CD4-positive, alpha-beta T cell treated with Interleukin-15 for 1 hour (primary cell): ENCODE measurements at places on chromosomes 4 and X.

DNA sequence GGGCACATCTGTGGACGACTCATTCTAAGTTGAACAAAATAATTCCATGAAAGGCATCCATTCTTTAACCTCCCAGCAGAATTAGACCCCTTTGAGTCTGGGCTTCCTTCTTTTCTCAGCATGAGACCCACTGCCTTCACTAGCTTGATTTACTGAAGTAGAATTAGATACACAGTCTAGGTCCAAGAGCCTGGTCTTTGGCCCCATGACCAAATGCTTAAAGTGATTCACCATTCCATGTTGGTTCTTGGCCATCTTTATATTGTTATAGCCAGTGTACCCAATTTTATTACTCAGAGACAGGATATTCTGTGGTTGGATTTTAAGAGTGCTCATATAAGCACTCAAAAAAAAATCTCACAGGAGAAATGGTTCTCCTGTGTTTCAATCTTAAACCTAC, 155.3 kb upstream of the GPC4 start:
- DNase-seq: no peak

DNA sequence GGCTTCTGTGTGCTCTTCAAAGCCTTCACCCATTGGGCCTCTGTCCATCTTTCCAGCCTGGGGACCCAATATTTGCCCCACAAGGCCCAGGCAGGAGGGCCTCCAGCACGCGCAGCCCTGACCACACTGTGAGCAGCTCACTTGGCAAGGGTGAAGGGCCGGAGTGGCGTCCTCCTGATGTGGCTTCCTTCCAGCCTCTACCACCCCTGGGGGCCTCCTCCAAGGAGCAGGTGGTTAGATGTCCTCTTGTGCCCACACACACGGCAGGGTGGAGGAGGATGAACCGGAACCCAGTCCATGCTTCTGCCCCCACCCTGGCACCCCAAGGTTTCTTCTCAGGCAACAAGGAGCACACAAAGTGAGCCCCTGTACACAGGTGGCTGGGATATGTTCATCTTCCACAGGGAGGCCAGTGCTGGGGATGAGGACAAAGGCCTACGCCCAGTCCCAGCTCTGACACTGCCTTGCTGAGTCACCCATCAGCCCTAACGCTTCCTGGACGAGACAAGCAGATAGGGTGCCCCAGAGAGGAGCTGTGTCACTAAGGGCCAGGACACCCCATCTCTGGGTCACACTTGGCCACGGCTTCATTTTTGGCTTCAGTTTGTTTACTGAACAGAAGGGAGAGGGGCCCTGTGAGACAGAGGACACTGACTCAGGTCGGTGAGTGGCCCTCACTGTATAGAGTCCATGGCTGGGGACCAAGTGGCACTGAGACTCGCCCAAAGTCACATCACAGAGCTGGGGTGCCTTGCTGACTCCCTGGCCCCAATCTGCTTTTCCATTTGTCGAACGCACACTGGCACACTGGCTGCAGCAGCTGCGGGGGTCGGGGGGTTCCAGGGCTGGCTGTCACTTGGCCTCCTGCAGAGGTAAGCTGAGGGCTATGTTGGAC, 1.9 kb downstream of the UBL4A start:
- DNase-seq: peak; percentile 46

DNA sequence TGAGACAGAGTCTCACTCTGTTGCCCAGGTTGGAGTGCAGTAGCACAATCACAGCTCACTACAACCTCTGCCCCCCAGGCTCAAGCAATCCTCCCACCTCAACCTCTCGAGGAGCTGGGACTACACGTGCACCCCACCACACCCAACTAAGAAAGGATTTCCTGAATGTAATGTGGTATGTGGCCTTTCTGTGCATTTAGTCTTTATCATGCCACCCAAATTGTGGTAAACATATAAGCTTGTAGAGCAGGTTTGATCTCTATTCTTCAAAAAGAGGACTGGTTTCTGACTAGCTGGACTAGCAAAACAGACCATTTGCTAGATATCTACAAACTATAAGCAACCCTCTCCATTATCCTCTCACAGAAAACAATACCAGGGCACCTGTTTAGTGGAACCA, 33.6 kb downstream of the ELOVL6 start:
- no peak for DNase-seq

DNA sequence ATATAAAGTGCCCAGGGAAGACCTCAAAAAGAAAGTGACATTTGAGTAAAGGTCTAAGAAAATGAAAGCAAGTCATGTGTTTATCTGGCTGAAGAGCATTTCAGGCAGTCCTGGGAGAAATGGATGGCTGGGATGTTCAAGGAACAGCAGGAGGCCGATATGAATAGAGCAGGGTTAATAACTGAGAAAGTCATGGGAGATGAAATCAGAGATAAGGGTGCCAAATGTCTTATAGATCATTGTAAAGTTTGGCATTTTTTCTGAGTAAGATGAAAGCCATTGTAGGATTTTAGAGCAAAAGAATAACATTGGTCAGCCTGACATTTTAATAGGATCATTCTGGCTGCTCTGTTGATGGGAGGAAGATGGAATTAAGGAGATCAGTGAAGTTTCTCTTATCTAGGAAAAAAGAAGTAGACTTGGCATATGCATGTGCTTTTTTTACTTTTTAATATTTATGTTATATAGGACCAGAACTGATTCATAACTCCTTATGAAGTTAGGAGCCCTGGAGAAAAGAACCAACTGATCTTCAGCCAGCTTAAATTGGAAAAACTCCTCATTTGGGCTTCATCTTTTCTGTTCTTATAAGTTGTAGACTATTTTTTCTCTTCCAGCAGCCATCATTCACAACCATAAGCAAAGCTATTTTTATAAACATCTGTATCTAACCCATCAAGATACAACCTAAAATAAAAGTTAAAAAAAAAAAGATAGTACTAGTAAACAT, 18.6 kb downstream of the AIMP1 start:
- DNase-seq: no peak

DNA sequence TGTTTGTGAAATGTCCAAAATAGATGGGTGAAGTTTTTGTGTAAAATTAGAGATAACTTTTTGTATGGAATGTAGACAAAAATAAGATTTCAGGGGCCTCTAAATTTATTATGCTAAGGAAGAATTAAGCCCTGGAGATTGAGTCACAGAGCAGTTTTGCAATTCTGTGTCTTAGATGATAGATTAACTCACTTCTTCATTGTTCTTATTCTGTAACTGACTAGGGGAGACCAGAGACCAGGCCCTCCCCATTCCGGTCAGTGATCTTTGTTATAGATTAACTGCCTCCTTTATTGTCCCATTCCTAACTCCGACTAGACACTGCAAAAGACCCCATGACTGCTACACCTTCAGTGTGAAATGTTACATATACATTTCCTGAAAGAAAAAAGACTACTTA, 238.4 kb upstream of the TAPT1 start:
- no peak for DNase-seq

- no peak for DNase-seq
Measured at GRCh38 chrX:124328765-124329164, 3.7 kb upstream of the TEX13D start.

GRCh38 chr4:14345356-14345775, 656.9 kb upstream of the CPEB2 start:
- peak; percentile 49 for DNase-seq

DNA sequence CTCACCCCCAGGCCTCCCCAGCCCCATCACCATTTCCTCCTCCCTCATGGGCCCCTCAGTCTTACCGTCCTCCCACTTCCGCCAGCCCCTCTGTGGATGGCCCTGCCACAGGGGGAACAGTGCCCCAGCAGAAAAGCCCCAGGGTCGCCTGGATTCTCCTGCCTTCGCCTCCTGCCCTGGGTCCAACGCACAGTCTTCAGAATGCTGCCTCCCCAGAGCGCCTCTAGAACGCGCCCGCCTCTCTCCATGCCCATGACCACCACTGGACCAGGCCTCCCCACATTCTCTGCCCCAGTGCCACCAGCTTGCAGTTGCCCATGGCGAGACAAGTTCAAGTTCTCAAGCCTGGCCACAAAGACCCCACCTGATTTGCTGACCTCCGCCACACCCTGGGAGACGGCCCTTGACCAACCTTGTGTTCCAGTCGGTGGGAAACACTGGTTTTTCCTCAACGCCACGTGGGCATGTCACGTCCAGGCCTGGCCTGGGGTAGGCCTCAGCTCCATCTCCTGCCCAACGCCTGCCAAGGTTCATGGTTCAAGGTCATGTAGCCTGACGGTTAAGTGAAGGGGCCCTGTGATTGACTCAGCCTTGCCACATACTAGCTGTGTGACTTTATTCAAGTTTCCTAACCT, 634 bp upstream of the PLXNB3 start:
- peak; percentile 13 for DNase-seq

- DNase-seq: no peak
Measured at GRCh38 chr4:73055241-73055897, 14.1 kb downstream of the COX18 start.

GRCh38 chrX:1336331-1336943, at the start of gene IL3RA:
IL3RA (plus strand) TSS chrX:1336785; CDS start chrX:1341766, 4,981 bp downstream.
- peak; percentile 84 for DNase-seq

DNA sequence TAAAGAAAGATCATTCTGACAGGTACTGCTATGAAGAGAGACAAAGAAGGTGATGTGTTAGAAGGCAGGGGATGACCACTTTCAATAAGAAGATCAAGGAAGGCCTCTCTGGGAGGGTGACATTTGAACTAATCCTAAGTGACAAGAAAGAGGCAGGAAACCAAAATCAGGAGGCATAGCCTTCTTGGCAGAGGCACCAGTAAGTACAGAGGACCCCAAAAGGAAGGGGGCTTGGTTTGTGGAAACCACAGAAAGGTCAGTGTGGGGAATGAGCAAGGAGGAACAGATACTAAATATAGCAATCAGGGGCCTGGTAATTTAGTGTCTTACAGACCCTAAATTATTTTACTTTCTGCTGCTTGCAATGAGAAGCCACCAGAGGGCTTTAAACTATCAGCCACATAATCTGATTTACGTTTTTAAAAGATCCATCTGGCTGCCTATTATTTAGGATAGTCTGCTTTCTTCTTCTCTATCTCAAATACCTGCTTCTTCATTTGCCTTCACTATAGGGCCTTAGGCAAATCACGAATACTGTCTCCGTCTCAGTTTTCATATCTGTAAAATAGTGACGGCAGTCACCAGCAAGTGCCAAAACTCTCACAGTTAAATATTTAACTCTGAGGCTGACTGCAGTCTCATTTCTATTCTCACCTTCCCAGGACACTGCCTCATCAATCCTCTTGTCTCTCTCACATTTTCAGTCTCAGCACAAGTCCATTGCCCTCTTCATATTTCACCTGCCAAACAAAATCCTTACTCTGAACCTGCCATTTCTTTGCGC, 16.7 kb downstream of the NR3C2 start:
- no peak for DNase-seq

DNA sequence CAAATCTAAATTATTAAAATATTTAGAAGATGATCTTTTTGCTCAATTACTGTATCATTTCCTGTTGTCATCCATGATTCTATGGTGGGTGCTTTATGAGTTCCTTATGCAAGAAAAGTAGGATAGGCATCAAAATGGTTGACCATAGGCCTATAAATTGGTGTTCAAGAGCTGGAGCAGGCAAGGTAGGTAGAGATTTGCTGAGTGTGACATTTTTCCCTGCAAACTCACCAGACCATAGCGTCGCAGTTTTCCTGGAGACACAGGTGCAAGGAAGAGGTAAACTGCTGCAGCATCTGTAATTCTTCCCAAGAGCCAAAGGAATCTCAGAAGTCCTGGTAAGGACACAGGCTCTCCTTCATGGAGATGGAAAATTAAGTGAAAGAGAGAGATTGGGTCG, 33.7 kb upstream of the DCLK2 start:
- no peak for DNase-seq

DNA sequence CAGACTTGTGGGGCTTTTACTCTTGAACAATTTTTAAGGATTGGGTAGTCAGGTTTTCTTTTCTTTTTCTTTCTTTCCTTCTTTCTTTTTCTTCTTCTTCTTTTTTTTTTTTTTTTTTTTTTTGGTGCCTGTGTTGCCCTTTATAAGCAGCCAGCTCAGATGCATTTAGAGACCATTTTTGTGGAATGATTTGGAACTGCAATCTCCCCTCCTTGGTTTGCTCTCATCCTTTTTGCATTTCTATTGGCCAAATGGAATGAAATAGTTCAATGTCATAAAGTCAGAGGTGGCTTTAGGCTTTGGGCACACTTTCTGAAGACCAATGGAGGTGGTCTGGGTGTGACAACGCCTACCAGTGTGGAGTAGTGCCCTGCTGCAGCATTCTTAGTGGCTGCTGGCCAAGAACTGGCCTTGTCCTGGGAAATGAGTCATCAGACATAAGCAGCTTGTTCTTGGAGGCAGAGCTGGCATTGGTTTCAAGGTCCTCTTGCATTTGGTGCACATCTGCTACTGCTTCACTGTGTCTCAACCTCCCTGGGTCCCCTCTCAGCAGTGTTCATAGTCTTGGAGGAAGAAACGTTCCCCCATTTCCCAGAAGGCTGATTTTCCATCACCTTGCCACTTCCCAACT, 84.5 kb downstream of the CT47B1 start:
- no peak for DNase-seq

DNA sequence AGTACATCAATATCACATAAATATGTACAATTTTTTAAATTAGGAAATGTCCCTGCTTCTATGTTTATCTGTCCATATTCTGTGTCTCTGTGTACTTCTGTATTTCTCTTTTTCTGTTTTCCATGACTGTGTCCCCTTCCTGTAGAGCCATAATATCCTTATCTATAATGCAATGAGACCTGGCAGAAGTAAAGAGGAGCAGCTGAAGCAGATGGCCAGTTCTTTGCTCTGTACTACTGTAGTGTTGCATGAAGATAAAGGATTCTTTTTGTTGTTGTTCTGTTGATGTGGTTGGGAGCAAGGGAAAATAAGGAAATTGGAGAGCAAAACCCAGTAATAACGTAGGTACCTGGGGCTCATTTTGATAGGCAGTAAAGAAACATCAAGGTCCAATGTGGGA, 301.7 kb downstream of the ADGRL3 start:
- no peak for DNase-seq

DNA sequence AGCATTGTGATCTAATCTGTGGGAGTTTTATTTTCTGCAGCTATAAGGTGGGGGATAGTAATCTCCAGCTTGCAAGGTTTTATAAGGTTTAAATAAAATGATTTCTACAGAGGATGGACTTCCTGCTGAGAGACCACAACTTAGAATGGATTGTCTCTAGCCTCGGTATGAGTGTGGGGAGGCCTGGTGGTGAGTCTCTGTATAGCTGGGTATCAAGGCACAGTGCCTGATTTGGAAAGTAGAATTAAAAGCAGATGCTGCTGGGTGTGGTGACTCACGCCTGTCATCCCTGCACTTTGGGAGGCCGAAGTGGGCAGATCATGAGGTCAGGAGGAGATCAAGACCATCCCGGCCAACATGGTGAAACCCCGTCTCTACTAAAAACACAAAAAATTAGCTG, 162.0 kb upstream of the GATB start:
- no peak for DNase-seq

DNA sequence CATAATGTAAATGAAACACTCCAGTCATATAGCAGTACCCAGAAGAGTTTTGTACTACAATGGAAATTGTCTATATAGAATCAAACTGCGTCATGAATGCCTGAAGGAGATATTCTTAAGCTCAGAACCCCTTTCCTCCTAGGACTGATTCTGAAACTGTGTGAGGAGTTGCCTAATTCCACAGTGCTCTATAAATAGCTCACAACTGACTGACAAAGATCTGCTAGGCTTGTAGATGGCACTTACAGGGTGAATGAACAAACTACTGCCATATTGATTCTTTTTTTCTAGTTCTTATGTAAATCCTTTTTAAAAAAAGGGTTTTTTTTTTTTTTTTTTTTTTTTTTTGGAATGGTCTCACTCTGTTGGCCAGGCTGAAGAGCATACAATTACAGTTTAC, 30.1 kb upstream of the UGT2B17 start:
- DNase-seq: no peak

- DNase-seq: no peak
Measured at GRCh38 chrX:106898462-106898861, 4.7 kb downstream of the RIPPLY1 start.
